NCI-H1694 (cell line): ENCODE measurements at places on chromosomes 1 and 21.

DNA sequence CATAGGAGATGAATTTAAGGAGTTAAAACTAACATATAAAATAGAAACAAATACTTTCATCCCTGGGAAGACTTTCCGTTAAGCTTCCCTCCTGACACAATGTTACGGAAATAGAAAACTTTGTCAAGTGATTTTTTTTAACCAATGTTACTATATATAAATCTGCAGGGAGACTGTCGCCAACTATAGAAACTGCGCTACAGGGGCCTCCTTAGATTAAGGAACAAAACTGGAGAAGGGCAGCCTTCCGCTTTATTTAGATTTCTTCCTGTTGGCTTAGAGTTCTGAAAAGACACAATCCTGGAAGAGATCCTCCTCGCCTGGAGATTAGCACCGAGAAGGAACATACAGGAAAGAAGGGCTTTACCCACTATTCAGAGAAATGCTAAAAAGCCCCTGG, 1.5 kb downstream of the MGST3 start:
- DNase-seq, result no peak

- DNase-seq, result no peak
Measured at GRCh38 chr21:46084709-46085108, 13.2 kb upstream of the COL6A2 start.

GRCh38 chr21:17921579-17922530, 102.7 kb upstream of the C21orf91 start:
- DNase-seq, result no peak

DNA sequence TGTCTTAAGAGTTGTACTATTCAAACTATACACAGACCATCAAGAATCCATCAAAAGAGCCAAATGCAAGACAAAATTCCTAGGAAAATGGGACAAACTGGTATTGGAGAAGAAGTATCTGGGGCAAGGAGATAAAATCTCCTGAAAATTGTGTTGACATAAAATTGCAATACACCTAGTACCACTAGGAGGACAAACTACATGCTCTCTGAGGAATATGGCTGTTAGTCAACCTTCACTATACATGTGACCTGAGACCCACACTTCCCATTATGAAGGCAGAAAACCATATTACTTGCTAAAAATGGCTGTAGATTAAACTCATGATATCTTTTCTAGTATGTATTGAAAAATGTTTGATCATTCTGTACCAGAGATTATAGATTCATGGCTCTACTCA, 30.0 kb downstream of the IRF2BP2 start:
- no peak for DNase-seq

DNA sequence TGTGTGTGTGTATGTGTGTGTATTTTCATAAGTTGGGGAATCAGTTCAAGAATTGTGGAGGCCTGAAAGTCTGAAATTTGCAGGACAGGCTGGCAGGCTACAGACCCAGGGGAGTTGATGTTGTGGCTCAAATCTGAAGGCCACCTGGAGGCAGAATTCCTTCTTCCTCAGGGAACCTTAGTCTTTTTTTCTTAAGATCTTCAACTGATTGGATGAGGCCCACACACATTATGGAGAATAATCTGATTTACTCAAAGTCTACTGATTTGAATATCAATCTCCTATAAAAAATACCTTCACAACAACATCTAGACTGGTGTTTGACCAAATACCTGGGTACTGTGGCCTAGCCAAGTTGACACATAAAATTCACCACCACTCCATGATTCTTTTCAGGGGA, 61.8 kb downstream of the MT1HL1 start:
- DNase-seq, result no peak

DNA sequence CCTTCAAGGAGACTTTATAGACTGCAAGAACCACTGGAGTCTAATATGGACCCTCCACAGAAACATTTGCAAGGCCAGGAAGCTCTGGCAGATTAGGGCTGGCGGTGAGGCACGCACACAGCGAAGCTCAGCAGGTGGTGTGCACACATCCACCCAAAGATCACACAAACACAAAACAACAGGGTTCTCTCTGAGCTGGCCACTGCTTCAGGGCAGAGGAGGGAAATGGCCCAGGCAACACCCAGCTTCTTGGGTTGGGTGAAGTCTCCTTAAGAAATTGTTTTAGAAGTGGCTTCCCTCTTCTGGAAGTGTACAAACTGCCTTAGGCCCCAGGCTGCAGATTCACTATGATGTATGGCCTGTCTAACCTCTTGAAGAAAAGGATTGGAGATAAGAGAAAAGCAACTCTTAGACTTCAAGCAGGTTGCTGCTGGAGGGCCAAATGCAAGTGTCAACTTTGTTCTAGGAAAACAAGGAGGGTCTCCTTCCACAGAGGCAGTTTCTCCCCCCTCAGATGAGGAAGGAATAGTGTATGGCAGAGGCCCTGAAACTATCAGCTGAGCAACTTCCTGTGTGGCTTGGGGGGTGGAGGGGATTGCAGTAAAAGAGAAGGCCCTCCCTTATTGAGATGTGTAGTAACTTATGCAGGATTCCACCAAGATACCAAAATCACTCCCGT, 2.0 kb downstream of the RCSD1 start:
- no peak for DNase-seq

DNA sequence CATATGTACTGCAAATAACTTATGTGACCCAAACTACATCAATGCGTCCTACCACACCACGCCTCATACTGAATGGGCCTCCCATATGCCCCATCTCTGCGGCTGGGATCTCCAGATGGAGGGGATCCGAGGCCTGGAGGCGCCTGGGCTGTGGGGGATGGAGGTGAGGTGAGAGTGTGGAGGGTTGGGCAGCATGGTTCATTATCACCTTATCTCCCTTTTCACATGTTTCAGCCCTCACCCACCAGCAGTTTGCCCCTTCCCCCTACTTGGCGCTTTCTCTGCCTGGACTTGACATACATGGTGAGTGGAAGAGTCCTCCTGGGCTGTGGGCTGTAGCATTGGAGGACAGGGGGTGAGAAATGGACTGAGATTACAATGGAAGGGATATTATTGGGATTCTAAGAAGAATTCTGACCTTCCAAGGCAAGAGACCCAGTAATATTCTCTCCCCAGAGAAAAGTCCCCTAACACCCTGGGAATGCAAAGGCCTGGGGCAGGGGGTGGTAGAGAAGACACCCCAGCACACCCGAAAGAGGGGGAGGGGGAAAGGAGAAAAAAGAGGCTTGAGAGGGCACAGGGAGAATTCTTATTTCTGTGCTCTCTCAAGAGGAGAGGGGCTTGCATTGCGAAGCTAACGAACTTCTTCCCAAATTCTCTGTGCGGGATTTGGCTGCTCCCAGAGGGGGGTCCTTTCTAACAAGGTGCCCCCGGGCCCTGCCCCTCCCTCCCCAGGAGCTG, 61.4 kb downstream of the MEF2D start:
- DNase-seq, result no peak

- no peak for DNase-seq
Measured at GRCh38 chr1:30024411-30025195, 698.8 kb downstream of the MATN1 start.

- no peak for DNase-seq
Measured at GRCh38 chr1:103447471-103447870, 78.0 kb upstream of the RNPC3 start.

DNA sequence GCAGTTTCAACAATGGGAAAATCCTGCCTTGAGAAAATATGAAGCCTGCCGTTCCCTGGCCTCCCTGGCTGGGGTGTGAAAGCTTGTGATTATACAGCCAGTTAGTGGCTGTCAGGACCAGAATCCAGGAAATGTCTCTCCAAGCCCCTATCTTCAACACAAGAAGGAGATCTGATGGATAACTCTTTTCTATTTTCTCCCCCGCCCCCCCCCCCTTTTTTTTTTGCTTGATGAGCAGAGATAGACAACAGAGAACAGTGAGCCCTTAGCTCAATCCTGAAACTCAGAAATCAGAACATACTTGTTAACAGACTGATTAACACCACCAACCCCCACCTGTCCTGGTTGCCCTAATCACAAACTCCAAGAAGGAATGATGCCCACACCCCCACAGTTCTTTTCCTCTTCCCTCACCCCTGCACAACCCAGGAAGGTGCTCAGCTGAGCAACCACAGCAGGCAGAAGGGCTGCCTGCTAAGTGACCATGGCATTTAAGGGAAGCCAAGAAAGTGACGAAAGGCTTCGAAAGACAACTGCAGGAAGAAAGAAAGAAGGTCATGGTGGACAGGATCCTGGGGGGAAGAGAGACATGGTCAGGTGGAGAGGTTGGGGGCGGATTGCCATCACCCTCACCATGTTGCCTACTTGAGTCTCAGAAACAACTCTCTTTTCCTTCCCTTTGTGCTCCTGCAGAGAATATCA, 12.3 kb upstream of the DENND2D start:
- no peak for DNase-seq

DNA sequence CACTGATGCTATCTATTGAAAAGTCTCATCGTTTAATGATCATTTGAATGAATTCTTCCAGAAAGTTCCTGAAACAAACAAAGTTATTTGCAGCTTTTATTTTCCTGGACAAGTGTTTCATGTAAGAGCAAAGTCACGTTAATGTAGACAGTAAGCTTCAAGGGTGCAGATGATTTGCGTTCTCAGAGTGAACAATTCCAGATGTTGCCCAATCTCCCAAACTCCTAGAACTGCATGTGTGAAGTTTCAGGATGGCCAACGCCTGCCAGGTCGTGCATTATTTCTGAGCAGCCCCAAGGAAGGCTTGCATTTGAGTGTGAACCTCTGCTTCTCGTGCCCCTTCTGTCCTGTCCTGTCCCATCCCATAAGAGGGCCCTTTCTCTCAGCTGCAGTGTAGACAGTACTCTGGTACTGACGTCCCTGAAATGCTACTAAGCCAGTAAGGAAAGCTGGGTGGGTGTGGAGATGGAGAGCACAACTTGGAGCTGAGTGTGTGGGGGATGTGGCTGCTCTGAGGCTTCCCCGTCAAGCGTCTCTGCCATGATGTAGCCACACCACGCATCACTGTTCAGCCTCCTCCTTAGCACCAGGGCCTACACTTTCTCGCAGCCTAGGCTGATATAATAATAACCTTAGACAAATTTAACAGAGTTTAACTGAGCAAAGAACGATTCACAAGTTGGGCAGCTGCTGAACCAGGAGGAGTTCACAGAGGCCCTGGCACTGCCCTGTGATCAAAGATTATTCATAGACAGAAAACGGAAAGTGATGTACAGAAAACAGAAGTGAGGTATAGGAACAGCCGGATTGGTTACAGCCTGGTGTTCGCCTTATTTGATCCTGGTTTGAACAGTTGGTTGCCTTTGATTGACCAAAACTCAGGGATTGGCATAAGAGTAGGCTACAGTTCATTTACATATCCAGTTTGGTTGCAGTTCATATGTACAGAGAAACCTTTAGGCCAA, 50.4 kb downstream of the RHOU start:
- no peak for DNase-seq

DNA sequence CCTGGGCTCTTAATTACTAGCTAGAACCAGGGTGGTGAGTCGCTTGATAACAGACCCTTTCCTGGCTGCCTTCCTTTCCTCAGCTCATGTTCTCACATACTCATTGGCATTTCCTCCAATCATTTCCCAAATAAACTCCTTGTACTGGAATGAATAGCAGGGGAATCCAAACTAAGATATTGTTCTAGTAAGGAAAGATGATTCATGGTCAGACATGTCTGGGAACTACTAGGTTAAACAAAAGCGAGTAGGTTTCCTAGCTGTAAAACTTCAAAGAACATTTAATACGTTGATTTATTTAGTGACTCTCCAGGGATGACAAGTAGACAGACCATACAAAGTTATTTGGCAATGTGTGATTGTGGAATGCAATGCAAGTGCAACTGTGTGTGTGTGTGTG, 121.2 kb upstream of the KCNJ6 start:
- DNase-seq, result no peak

DNA sequence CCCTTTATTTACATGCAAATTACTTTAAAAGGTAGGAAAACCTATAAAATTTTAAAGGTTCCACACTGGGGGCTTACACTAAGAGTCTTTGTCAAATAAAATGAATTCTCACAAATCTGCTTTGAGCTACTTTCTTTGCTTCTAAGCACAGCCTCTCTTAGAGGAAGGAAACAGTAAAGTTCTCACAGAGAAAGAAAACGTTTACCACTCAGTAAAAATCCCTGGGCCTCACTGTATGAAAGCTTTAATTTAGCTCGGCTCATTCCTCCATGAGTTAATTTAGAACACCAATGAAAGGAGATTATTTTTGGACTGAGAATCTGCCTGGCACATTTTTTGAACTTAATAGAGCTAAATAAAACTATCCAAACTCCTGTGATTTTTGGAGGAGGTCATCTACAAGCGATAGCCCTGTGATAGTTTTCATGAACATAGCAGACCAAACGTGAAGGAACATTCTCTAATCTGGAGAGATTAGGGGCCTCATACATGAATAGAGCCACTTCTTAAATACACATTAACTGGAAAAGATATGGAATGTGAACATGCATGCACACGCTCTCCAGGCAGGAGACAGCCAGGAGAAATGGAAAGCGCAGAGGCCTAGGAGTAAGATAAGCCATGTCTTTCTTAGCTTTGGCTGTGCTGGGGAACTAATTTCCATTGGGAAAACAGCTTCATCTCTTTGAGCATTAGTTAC, 32.8 kb downstream of the PRRX1 start:
- no peak for DNase-seq

DNA sequence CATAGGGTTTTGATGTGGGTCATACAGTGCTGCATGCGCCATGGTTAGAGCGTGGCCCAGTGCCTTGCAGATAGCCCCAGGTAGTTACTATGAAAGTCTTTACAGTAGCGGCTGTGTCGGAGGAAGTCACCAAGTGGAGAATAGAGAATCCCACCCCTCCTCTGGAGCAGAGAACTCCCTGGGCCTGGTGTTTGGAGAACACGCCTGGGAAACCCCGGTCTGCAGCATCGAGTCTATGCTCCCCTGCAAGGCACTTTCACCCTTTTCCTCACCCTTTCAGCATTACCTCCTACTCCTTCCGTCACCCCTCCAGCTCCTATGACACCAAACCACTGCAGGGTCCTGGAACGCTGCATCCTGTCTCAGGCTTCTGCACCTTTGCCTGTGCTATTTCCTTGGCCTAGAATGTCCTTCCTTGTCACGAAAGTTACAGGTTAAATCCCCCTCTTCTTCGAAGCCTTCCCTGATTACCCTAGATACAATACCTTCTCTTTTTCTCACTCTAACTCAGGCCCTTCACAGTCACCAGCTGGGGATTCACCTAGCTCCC, 2.7 kb upstream of the SLC1A7 start:
- DNase-seq, result no peak

DNA sequence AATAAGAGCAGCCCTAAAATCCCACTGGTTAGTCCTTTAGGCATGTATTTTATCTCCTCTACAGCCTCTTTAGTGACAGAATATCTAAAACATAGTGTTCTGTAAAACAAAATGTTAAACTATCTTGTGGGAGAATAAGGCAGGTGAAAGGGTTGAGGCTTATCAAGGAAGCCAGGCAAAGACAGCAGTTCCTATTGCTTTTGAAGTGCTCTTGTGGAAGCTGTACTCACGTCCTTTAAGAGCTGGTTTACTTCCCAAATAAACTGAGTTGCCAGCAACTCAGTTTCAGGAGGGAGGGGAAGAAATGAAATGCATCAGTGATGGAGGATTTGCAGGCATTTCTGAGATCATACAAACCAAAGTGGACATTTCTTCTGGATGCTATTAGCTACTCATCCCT, 529.6 kb upstream of the ZRANB2 start:
- no peak for DNase-seq
